ENCODE measurements at places on chromosomes 2 and 18.

GRCh38 chr2:26754972-26755670 is 9.0 kb upstream of the SLC35F6 start:
- DNase-seq, result no peak

GRCh38 chr2:112031473-112032223 is 23.4 kb upstream of the TMEM87B start:
- DNase-seq, result no peak

DNA sequence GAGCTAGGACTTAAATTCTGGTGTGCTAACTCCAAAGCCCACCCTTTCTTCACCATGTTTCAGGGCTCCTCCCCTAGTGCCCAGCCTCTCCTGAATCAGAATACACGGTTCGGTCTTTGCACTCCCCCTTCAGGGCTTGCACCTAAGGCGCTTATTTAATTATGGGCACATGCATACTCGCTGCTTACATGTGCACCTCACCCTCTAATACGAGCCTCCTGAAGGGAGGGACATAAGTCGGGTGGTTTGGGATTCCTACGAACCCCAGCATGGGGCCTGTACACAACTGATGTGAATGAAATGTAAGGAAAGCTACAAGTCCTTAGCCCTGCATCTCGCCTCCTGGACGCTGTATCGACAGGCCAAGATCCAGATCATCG is 435 bp downstream of the IFT172 start:
- DNase-seq, result no peak

DNA sequence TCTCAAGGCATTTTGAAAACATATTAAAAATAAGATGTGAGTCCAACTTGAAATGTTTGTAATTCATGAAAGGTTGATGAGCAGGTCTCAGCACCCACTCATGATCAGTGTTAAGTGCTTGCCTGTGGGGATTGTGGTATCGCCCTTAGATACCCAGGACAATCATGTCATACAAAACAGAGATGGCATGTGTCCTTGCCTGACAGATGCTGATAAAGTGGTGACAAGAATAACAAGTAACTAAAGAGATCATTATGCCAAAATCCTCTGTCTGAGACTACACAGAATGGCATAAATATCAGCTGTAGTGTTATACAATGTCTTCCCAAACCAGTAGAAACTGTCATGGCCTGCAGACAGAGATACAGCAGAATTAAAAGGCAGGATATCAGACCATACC is 930.3 kb downstream of the SUCLG1 start:
- no peak for DNase-seq

GRCh38 chr2:103785956-103786355 is 1024.1 kb downstream of the TMEM182 start:
- no peak for DNase-seq

GRCh38 chr2:242098445-242099128 is 229.1 kb downstream of the RTP5 start:
- DNase-seq, result no peak

DNA sequence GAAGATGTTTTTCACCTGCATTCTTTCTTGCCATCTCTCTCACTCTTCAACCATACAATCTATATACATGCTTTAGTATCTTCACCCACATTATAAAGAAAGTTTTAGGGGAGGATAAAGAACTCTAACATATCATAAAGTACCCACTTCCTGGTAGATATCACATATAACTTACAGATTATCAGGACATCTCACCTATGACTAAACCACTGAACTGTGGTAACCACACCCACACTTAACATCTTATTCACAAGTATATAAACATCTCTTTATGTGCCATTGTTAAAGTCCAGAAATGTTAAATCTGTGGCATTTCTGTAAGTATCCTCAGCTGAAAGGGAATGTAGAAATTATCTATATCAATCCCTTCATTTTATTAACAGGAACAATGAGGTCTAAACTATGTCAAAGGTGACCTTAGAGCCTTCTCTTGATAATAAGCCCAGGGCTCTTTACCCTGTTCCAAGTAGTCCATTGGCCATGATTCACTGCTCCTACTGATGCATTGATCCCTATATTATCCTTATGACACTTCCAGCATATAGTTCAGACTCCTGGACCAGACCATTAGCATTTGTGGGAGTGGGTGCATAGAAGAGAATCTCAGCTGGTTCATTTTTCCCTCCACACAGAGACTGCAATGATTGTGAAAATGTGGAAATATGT is 182.4 kb downstream of the SUCLG1 start:
- no peak for DNase-seq

DNA sequence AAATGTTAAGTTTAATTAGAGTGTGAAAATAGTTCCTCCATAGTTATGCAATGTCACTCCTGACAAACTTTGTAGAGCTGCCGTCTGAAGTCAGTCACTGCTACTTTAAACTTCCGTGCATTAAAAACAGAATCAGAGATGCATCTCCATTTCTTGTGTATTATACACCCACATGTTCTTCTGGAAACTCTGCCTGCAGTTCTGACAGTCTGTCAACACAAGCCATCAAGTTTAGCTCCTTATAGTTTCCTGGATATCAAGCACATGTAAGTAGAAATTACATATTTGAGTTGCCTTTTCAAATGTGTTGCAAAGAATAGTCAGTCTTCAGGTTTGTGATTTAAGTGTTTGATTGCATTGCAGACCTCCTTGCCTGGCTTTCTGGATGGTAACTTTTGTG is 184.3 kb downstream of the CTNNA2 start:
- no peak for DNase-seq

GRCh38 chr2:176902454-176902853 is 310.1 kb upstream of the HNRNPA3 start:
- no peak for DNase-seq

DNA sequence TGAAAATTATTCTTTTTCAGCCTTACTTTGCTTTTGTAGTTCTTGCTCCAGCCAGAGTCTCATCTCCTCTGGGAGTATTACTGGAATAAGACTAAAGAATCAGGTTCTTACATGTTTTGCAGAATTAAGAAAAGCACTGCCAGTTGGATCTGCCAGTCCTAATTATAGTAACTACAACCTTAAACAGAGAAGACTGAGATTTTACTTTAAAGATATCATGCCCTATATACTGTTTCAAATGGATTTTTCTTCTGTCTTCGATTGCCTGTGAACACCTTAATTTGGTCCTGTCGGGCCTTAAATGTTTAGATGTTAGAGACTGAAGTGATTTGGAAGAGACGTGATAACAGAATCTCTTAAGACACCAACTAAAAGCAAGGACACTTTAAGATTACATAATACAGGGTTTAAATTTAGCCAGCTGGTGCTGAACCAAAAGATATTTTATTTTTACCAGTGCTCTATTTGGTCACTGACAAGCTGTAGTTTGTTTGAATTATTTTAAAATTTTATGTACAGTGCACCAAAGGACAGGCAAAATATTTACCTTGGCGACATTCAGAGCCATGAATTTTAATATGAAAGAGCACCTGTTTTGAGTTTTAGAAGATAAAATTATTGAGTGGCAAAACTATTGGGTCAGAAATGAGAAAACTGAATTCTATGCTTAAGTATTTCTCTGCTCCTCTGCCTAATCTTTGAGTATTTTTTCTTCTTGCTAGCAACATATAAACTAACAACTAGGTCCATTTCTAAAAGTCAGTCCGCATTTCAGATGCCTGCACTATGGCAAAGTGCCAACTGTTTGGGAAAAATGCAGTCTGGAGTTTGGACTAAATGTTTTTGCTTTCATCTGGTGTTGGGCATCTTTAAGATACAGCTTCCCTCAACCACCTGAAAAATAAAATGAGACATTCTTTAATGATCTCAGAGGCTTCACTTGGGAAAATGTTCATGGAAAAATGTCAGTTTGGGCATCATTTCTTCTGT is 300.0 kb downstream of the XIRP2 start:
- DNase-seq, result no peak

DNA sequence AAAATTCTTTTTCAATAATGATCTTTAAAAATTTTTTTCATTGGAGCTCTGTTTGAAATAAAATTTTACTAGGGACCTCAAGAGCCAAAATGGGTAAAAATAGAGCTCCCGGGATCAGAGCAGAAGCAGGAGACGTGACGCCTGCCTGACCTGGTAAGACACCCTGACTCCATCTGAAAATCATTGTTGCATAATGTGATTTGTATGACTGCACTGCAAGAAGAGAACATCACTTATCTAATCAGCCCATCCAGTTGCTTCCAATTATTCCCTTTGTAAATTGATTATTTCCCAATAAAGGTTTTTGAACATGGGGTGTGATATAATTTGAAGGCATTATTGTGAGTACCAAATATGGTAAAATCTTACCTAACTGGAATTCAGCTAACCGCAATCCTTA is 17.1 kb upstream of the TAF1B start:
- DNase-seq, result no peak

DNA sequence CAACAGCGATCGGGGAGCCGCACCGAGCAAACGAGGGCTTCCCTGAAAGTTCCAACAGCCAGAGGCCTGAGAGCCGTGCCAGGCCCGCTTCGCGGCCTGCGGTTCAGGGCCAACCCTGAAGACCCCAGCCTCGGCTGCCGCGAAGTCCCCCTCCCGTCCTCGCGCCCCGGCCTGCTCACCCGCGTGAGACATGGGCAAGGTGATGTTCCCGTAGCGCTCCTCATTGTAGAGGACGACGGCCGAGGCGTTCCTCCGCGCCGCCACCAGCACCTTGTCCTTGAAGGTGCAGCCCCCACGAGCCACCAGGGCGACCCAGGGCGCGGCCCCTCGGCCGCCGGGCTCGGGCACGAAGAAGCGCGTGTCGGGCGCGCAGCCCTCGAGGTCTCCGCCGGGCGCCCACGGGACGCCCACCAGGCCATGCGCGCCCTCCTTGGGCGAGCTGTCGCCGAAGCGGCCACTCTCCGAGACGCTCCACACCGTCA is 510 bp downstream of the RNF149 start:
- no peak for DNase-seq

- DNase-seq, result no peak
Observed at GRCh38 chr18:5476961-5477800, 66.6 kb downstream of the EPB41L3 start.

DNA sequence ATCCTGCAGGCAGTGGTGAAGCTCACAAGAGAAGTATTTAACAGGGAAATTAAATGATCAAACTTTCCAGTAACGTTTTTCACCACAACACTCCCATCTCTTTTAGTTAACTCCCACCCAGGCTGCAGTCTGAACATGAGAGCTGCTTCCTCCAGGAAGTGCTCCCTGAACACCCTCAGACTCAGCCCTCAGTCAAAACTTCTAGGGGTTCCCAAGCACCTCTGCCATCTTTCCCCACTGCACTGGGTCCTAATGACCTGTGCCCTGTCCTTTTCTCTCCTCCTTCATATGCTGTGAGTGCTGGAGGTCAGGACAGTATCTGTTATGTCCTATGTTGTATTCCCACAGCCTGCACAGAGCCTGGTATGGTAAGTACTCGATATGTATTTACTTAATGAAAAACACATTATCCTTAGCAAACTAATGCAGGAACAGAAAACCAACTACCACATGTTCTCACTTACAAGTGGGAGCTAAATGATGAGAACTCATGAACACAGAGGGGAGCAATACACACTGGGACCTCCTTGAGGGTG is 49.2 kb upstream of the ASPRV1 start:
- DNase-seq, result no peak

DNA sequence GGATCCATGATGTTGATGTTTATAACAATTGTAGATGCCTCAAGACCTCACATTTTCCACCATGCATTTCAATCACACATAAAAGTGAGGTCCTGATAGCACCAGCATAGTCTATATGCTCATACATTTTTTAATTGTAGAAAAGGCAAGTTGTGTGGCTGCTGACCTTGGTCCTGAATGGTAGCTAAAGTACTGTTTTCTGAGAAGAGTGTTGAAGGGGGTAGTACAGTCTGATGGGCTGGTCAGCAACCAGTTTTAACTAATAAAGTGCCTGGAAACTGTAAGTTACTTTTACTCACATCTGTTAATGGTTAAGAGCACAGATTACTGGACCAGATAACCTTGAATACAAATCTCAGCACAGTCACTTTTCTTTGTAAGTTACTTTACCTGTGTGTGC is 15.9 kb downstream of the ZNF638 start:
- DNase-seq, result no peak

- no peak for DNase-seq
Observed at GRCh38 chr18:2009942-2010697, 561.2 kb downstream of the METTL4 start.

DNA sequence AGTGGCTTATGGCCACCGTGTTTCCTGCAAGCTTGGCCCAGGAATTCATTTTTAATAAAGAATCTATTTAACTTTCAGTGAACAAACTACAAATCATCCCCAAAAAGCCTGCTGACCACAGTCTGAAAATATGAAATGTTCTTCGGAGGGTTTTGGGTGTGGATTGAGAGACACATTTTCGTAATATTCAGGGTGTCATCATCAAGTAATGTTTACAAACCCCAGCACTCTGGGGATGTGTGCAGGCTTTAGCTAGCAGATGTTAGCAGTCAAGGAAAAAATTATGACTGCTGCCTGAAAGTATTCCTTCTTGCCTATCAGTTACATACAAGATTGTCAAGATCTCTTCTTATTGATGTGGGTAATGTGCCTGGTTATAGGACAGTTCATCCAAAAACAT is 143.9 kb upstream of the FN1 start:
- DNase-seq, result no peak

- DNase-seq, result no peak
Observed at GRCh38 chr2:203887677-203888076, 20.1 kb downstream of the CTLA4 start.

GRCh38 chr2:164430166-164430783 is 191.0 kb downstream of the GRB14 start:
- DNase-seq, result no peak

GRCh38 chr18:41371156-41372045 is 583.6 kb upstream of the PIK3C3 start:
- no peak for DNase-seq

DNA sequence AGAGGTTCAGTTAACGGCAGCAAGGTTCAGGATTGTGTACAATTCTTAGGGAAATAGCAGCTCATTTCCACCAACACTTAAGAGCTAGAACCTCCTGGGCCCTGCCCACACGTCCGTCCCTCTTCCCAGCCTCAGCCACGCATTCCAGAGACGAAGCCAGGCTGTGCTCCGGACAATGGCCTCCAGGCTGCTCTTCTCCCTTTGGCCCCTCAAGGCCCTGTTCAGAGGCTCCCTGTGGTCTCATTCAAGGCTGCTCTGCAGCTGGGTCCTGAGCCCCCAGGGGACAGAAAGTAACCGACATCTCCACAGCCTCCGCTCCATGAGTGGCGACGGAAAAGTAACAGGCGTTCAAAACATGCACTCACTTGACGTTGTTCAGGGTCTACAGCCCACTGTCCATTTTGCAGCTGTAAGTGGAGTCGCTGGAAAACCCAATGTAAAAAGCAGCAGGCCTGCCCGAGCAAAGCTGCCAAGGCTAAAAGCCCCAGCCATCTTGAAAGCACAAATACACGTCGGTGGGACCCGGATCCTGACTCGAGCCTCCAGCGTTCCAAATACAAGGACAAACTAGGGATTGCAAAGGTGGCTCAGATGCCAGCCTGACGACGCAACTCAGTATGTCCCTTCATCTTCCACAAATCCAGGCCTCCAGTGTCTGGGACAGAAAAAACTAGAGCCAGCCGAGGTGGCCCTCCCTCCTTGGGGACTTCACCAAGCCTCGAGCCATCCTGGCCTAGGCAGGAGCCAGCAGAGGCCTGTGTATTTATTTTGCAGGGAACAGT is 76.9 kb downstream of the NDUFA10 start:
- no peak for DNase-seq

GRCh38 chr2:17272170-17272569 is 246.1 kb downstream of the RAD51AP2 start:
- DNase-seq, result no peak

GRCh38 chr2:157303612-157304011 is 22.0 kb downstream of the ERMN start:
- DNase-seq, result no peak
